ENCODE measurements at places on chromosomes 6 and 20.

- DNase-seq: no peak
Observed at GRCh38 chr20:58906894-58907293, 54.4 kb downstream of the GNAS start.

DNA sequence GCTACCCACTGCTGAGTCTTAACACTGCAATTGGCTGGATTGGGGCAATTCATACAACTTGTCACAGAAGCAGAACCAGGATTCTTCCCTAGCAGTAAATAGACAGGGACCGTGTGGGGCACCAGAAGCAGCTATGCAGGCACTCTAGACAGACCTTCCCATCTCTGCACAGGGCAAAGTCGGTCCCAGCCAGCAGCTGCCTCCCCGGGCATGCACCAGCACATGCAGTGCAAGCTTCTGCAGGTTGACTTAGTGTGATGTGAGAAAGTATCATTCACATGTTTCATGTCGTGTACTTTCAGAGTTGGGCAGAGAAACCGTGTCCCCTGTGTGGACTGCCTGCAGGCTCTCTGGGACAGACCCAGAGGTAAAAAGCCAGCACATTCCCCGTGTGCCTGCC lies 98.0 kb upstream of the FOXA2 start:
- no peak for DNase-seq

GRCh38 chr20:20487811-20488210 lies 119.9 kb downstream of the INSM1 start:
- no peak for DNase-seq

- DNase-seq: no peak
Observed at GRCh38 chr6:73712535-73713173, 16.7 kb downstream of the CD109 start.

DNA sequence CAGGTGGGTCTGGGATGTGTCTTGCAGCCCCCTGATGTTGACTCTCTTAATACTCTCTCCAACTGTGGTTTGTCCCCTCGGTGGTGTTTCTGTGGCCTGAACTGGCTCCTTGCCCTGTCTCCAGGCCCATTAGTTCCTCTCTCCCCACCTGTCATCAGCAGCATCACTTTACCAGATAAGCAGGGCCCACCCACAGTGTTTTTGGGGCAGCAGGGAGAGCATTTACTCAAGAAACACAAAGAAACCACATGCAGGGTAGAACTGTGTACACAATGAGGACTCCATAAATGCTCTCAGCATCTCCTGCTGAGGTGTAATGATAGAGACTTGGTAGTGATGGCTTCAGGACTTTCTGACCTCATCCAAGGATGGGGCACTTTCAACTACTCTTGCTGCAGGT lies 20.2 kb upstream of the MRPS18A start:
- no peak for DNase-seq

DNA sequence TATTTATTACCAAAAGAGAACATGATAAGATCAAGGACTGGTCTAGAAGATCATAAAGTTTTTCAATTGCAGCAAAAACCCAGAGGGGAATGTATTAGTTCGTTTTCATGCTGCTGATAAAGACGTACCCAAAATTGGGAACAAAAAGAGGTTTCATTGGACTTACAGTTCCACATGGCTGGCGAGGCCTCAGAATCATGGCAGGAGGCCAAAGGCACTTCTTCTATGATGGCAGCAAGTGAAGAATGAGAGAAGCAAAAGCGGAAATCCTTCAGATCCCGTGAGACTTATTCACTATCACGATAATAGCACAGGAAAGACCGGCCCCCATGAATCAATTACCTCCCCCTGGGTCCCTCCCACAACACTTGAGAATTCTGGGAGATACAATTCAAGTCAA lies 57.7 kb upstream of the HIVEP2 start:
- DNase-seq: no peak

DNA sequence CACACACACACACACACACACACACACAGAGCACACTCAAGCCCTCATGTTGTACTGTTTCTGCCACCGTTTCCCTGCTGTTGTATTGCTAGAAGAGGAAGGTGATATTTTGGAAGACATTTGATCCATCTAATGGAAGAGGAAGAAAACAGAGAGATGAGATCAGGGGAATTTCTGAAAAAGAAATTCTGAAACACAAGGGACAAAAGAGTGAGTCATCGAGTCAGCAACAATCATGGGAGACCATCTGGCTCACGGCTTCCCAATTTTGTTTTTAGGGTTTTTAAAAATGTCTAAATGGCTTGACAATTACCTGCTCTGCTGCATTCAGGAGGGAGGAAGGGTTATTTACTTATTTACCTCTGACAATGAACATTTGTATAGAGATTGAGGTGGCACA lies 22.0 kb downstream of the SOX4 start:
- no peak for DNase-seq

DNA sequence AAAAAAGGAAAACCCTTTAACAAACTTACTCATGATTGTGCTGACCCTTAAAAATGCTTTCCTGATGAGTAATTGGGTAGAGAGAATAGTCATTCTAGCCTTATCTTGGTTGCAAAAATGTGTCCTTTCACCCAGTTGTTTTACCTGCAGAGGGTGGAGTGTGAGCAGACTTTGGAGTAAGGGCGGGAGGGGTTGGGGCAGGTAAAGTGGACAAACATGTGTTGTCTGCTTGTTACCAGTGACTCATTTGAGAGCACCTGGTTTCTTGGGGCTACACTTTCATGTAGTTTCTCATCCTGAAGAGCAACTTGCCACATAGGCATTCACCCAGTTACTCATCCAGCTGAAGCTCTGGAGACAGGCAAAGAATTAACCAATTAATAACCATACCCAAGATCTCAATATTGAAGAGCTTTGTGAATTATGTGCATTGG lies 121.1 kb downstream of the TNFRSF21 start:
- DNase-seq: no peak

DNA sequence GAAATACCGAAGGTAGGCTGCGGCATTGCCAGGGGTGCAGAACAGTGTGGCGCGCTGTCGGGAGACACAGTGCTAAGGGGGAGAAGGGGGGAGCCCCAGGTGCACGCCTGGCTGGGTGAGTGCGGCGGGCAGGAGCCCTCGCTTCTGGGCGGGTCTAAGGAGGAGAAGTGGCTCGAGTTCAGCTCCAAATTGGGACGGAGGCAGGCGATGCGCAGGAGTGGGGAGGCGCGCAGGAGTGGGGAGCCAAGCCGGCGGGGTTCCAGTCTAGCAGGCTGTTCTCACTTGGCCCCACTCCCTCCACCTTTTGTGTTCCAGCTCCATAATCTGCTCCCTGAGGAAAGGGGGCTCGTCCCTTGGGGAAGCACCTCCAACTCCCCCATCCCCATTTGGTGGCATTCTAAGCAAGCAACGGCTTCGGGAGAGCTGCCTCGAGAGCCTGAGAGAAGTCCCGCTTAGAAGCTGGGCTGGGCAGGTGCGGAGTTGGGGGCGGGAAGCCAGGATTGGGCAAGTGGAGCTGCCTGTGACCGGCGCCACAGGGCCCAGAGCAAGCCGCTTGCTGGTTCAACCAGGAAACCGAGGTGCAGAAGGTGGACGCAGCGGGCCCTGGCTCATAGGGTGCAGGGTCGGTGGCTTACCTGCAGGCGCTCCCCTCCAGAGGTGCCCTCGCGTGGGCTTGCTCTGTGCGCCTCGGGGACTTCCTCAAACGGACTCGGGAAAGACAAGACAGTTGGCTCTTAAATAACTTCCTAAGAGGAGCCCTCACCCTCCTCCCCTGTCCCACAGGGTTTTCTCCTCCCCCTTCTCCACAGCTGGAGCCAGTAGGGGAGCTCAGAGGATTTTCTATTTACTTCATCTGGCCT lies at the start of gene F13A1:
Gene F13A1, minus strand, starts transcription at position 711 of the 860 bp plus-strand sequence. CDS start 1,998 bp downstream, outside the sequence.
- DNase-seq: no peak

DNA sequence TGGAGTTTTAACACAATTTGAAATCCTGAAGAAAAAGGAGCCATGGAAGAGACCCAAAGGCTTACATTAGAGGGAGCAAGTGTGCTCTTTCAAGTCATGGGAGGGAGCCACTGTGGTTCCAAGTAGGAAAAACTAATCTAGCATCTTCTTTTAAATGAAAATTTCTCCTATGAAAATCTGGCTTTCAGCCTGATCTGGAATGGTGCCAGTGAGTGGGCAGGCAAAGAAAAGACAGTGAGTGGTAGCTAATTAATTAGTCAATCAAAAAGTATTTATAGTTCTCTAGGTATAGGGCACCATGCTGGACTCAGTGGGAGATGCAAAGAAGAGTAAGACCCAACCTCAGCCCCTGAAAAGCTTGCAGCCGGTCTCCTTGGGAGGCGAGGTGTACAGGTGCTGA lies 21.9 kb downstream of the CAP2 start:
- DNase-seq: no peak

DNA sequence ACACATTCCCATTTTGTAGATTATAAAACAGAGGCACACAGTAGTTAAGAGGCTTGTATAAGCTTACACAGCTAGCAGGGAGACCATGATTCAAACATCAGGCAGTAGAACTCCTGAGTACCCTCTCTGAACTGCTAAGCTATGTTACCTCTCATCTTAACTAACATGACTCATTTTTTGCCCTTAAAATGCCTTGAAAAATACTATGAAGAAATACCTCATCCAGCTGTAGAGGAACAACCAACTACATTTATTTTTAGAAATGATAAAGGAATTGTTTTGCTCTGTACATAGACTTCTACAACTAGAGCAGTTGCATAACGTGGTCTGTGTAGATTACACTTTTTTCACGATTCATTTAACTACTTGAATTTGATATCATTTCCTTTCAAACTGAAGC lies 102.1 kb downstream of the FLRT3 start:
- no peak for DNase-seq

DNA sequence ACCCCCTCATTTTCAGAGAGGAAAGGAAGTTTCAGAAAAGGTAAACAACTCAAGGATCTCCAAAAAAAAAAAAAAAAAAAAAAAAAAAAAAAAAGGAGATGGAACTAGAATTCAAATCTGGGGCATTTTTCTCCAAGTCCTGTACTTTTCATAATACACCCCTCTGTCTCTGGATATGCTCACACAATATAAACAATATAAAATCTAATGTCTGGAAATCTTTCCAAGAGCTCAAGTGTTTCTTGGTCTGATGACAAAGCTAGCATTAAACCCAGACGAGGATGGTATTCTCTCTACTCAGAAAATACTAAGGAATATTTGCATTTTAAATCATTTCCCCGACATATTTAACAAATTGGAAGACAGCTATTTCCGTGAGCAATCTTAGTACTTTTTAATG lies 5.8 kb downstream of the GCM1 start:
- no peak for DNase-seq

DNA sequence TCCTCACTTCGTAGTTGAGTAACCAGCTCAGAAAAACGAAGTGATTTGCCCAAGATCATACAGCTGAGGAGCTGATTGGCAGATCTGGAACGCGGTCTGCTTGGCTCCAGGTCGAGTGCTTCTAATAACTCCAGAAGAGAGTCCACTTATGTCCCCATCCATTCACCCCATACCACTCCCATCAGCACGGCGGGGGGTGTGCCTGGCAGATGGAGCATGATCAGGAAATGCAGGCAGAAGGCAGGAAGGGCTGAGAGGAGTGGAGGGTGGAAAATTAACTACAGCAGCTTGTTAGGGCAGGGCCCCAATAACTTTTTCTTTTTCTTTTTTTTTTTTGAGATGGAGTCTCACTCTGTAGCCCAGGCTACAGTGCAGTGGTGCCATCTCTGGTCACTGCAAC lies 15.0 kb downstream of the FITM2 start:
- DNase-seq: no peak

GRCh38 chr20:39873286-39873685 lies 815.8 kb downstream of the MAFB start:
- DNase-seq: no peak

DNA sequence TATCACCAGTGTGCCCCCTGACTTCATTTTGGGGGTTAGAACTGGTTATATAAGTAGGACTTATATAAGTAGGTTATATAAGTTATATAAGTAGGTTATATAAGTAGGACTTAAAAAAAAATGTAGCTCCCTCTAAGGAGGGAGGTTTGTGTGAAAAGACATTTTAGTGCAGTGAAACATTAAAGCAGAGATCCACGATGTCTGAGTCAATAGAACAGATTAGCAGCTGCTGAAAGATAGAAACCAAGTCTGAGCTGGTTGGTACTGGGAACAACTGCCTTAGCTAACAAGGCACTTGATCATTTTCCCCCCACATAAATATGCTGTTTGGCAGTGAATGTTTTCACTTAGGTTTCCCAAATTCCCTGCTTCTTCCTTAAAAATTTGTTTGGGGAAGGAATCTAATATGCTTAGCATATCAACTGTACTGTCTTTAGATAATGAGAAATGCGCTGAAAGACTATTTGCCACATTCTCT lies 2.1 kb upstream of the RPS12 start:
- no peak for DNase-seq

DNA sequence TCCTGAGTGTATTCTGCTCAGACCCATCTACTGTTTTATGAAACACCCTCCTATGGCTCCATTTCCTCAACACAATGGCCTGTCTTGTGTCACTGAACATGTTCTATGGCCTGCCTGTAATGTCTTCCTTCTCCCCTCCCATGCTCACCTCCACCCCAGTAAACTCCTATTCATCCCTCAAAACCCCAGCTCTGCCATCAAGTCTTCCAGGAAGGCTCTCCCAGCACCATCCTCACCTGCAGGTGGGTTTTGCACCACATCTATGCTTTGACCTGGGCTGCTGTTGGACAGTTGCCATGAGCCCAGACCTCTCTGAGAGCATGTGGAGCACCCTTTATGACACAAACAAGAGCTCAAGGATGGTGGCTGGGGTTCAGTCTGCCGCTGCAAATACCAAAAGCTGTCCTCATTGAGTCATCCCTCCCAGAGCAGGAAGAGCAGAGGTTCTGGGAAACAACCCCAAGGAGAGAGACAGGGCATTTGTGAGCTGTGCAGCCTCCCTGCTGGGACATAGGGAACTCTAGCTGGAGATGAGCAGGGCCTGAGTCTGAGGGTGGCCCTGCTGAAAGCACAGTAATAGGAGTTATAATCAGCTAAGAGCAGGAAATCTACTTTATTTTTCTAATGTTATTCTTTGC lies 93.8 kb upstream of the CD93 start:
- no peak for DNase-seq

DNA sequence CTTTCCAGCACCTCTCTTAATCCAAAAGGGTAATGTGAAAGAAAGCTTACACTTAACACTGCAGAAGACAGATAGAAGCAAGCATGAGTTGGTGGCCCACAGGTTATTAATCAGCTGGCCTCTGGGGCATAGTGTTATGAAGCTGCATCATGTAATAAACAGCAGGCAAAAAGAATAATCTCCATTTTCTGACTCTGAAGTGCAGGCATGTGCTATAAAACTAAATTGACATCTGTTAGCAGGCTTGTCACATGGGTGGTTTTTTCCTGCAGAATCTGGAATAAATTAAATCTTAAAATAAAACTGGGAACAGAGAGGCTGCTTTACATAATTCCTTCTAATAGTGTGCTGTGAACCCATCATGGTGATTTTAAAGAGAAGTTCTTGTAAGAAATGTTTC lies 73.3 kb downstream of the METTL24 start:
- no peak for DNase-seq

- no peak for DNase-seq
Observed at GRCh38 chr6:42010185-42010891, 40.0 kb upstream of the TAF8 start.

DNA sequence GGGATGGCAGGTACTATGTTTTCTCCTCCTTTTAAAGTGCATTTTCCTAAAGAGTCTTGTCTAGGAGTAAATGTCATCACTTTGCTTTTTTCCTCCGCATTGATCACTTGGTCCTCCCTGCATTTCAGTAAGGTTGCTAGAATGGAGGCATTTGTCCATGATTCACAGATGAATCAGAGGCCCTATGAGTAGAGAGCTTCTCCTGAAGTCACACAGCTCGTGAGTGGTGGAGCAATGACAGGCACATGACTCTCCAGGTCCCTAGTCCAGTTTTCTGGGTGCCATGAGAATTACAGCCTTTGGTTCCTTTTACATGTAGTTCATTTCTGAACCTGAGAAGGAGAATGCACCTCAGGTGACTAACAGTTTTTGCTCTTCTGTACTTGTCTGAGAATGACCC lies 50.5 kb downstream of the HLA-A start:
- no peak for DNase-seq

GRCh38 chr6:36769183-36769675 lies 70.0 kb downstream of the CPNE5 start:
- DNase-seq: no peak
